Fibroblast of the aortic adventitia (primary cell): ENCODE measurements at places on chromosomes 7 and 10. TPM values are rescaled to one million over a fixed set of nuclear protein-coding genes. Genes with fewer than 3 reads are reported as not detected.

DNA sequence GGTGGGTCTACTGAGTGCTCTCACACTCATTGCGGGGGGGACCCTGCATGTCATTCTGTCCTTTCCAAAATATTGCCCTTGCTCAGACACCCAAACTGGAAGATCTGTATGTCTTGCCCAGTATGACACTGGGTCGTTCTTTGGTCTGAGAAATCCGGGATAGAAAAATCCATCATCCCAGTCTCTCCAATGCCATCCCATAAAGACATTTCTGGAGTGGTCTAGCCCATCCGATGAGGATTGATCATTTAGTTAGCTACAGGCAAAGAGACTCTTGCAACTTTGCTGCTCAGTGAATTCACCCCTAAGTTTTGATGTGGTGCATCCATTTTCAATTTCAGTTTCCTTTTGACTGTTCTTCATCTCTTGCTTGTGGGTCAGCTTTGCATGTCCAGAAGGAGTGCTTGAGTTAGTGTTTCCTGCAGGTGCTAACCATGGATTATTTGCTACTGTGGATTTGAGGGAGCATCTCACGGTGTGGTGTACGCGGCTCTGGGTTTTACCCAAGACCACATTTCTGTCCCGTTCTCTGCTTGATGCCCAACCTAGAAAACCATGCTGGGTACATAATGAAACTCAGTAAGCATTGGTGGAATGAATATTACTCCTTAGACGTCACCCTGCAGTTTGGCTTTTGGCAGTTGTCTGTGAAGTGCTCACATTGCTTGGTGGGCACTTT, 247.0 kb upstream of the MKI67 start:
- no peak for DNase-seq

- no peak for DNase-seq
These were observed 104.4 kb downstream of the STRA8 start for GRCh38 chr7:135337977-135338550.

DNA sequence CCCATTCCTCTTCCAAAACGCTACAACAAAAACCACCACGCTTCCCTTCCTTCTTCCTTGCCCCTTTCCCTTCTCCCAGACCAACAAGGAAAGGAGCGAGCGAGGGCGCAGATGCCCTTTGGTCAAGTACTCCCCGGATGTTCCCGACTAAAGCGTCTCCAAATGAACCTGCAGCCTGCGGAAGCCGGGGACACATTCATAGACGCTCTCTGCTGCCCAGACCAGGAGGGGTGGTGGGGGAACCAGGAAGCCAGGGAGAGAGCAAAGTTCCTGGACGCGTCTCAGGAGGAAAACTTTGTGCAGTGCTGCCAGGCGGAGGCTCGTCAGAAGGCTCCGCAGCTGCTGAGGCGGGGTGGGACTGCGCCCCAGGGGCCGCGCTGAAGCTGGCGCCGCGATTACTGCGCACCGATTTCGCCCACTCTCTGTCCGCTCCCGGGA, 754 bp downstream of the SEMA3D start:
- DNase-seq = peak; percentile 66

DNA sequence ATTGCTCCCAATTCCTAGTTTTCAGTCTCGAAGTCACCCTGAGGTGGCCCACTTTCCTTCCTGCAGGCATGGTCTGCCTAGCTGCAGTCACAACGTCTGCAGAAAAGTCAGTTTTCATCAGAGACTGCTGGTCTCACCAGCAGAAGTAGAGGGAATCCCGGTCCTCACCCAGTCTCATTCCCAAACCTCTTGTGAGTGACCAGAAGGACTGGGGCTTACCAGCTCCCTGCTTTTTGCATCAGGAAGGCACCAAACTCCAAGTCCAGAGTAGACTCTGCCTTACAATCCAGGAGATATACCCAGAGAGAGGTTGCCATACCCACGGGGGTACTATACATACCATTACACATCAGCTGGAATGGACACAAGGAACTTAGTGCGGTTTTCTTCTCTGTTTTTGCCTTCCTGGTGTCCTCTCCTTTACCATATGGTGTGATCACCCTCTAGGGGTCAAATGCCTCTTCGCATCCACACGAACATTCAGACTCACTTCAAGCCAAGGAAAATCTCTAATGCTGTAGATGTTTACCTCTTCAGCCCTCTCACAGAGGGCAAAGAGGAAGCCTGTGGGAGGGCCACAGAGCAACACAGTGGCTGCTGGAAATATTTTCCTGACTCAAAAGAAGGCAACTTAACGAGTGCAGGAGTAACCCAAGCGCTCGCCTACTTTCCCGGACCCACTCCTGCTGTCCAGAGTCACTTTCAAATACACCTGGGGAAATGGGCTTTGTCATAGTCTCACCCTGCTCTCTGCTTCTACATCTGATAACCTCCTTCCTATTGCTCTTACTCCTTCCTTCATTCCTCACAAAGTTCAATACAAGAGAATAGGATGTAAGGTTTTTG, 220.9 kb downstream of the C7orf25 start:
- peak; percentile 77 for DNase-seq

- DNase-seq = no peak
These were observed 34.2 kb upstream of the IL15RA start for GRCh38 chr10:6011558-6011957.

Gene AMZ1
- total RNA-seq = 0.25 and 0.36 TPM in 2 replicates

- no peak for DNase-seq
These were observed 87.1 kb downstream of the EGFR start for GRCh38 chr7:55105952-55106351.

DNA sequence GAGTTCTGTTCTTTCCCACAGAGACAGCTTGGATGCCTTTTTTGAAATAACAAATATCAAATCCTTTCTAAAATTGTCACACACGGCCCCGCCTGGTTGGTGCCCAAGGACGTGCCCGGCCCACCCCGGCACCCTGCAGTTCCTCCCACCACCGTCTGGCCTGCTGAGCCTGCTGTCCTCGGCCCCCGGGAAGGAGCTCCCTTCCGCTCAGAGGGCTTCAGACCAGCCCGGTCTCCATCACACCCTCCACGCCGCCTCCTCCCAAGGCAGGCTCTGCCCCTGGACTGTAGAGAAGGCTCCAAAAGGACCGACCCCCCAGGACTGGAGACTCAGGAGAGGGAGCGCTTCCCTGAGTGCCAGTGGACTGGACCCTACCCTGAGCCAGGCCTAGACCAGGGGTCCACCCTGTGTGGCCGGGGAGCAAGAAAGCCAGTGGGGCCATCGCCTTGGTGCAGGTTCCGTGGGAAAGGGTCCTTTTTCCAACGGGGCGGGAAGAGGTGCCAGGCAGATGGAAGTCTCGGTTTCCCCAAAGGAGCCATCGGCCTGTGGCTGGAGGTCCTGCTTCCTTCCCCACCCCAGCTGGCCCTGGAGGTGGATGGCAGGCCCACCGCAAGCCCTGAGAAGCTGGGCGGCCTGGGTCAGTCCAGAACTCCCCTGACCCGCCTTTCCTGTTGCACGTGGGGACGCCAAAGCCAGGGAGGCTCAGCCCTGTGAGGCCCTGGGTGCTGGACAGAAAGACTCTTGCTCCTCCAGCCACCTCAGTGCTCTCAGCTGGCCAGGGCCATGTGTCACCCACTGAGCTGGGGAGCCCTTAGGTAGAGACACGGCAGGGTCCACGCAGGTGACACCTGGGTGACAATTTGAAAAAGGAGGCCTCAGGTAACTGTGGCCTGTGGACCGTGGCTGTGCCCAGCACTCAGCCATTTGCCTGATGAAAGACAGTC, 69.8 kb downstream of the PWWP2B start:
- DNase-seq = no peak

Gene MARCHF5
- 13.5 and 14.0 TPM in 2 replicates for total RNA-seq

DNA sequence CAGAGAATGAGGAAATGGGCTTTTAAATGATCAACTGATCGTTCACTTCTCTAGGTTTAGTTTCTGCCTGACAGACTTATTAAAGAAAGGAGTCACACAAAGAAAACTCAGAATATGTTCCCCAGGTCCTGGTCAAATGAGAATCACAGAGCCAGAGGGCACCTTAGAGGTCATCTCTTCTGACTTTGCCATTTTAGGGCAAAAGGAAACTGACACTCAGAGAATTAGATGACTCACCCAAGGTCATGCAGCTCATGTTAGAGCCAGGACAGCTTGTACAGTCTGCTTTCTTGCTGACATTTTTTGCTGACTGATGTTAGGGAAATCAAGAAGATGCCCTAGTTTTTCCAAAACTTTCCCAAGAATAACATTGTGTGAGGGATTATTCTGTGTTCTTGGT, 312.7 kb upstream of the SP8 start:
- DNase-seq = no peak

- DNase-seq = no peak
These were observed 518.8 kb downstream of the CNTNAP2 start for GRCh38 chr7:146635205-146636032.

GRCh38 chr7:121023194-121023593, 34.7 kb downstream of the CPED1 start:
- DNase-seq = no peak

Gene KEL
- total RNA-seq = not detected in 2 replicates

- DNase-seq = peak; percentile 25
These were observed 69.4 kb upstream of the OGDHL start for GRCh38 chr10:49831352-49832035.

Gene ASAH2
- total RNA-seq = 0.25 and 1.5 TPM in 2 replicates

- DNase-seq = no peak
These were observed 229.9 kb upstream of the MKLN1 start for GRCh38 chr7:131097662-131098376.

Gene TEX36
- 2.1 TPM in 1 of 2 replicates, not detected in the other for total RNA-seq

- peak; percentile 19 for DNase-seq
These were observed 81.0 kb upstream of the PRSS58 start for GRCh38 chr7:142338633-142339501.

Gene TMEM196
- not detected in 2 replicates for total RNA-seq

- no peak for DNase-seq
These were observed 16.7 kb upstream of the FRA10AC1 start for GRCh38 chr10:93718937-93719725.

Gene ACBD5
- 26.8 and 58.4 TPM in 2 replicates for total RNA-seq

Gene MEPCE
- total RNA-seq = 48.0 and 49.6 TPM in 2 replicates

DNA sequence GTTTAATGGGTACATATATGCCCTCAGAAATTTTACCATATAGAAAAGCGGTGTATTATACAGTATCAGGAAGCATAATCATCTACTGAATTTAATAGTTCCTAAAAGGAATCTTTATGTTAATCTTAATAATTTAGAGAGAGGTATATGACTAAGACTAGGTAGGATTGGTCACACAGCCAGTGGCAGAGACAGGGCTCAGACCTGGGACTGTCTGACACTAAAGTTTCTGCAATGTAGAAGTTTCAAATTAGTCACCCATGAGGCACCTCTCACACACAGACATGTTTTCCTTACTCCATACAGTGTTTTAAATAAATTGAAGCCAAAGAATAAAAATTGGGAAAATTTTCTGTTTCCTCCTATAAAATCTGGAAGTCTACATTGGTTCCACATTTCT, 72.8 kb upstream of the ADRA2A start:
- DNase-seq = no peak

DNA sequence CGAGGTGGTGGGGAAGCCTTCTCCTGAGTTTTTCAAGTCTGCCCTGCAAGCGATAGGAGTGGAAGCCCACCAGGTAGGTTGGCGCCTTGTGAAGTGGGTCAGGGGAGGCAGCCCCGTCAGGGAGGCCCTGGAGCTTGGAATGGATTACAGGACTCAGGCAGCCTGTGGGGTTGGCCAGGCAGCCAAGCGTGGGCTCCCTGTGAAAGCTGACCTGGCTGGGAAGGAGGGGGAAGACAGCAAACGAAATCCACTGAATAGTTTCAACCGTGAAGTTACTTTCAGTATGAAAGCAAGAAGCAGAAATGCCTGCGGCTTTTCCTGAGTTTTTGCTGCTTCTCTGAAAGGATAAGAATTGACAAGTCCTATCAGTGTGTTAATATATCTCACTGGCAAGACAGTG, 36.4 kb downstream of the LHPP start:
- no peak for DNase-seq

Gene ANK3
- total RNA-seq = 248 and 658 TPM in 2 replicates

- no peak for DNase-seq
These were observed 288.4 kb upstream of the LRRTM3 start for GRCh38 chr10:66637273-66638036.

Gene MEIG1
- total RNA-seq = not detected in 2 replicates

DNA sequence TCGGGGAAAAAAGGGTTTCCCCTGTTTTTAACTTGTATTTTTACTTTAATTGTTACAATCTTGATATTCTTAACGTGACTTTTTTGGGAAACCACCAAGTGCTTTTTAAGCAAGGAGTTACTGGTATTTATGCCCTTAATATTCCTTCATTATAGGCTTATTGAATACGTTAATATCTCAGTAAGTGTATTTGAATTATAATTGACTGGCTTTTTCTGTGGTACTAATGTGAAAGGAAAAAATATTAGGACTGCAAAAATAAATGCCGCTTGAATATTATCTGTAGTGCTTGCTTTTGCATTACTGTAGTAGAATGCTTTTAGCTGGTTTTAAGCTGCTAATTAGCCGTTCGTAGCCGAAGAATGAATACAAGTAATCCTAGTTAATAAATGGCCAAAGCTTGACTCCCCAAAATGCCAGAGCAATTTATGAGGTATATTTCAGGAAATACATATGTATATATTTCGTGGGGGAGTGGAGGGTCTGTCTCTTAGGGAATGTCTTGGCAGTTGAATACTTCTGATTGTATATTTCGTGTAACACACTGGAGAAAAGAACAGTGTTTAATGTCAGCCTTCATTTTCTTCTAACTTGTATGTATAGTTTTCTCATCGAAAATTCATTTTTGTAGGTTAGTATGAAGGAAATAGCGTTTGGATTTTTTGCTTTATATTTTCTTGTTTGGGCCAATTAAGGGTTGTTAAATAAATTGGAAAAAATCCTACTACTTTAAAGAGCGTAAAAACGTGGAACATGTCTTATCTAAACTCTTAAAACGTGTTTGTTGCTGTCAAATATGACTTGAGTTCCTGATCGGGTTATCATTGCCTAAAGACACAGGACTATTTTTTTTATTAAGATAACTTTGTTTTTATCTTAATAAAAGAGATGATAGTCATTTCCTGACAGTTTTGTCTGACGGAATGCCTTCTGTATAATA, 1.5 kb downstream of the PDCD4 start:
- no peak for DNase-seq

DNA sequence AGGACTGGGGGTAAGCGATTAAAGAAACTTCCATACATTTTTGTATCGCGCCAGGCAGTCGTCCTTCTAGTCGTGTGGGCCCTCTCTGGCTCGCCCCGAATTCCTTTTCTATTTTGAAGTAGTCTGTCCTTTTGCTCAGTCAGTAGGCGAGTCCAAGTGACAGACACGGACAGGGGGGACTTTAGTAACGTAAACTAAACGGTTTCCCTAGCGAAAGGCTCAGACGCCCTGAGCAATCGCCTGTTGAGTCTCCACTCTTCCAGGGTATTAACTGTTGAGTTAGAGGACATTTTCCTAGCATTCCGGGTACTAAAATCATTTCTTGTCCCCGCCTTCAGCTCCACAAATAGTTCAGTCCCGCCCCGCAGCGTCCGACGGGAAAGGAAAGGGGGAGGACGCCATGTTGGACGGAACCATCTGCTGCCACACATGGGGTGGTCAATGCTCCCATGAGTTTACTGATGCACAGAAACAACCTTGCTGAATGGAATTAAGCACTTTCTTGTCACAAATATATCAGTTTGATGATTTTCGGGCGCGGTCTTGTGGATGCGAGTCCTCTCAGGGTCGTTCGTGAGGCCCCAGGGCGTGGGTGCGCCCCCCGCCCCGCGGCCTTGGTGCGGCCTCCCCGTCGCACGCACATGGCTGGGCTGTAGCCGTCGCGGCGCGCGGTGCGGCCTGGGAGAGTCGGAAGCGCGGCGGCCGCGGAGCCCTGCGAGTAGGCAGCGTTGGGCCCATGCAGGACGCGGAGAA, at the start of gene EIF3B:
Gene EIF3B (plus strand): TSS at position 642 of the 753 bp plus-strand sequence. CDS start 95 bp downstream, at position 737.
- peak; percentile 98 for DNase-seq

Gene UCMA
- not detected in 2 replicates for total RNA-seq
